ENCODE measurements at places on chromosomes 2 and 18. TPM values are rescaled to one million over a fixed set of nuclear protein-coding genes. Genes with fewer than 3 reads are reported as not detected.

Gene PLB1
- 0.20 TPM for total RNA-seq

Gene C2orf78
- 0.39 TPM for total RNA-seq

Gene TMEM169
- total RNA-seq, result 2.5 TPM

Gene ASIC4
- total RNA-seq, result 0.19 TPM

Gene PLCD4
- total RNA-seq, result 0.61 TPM

Gene NDUFAF7
- total RNA-seq, result 46.8 TPM

Gene PLGLB1
- total RNA-seq, result 0.54 TPM

Gene ATP6V1C2
- 0.74 TPM for total RNA-seq

Gene CERKL
- not detected for total RNA-seq

Gene ESPNL
- total RNA-seq, result 1.3 TPM

Gene DLX1
- not detected for total RNA-seq

Gene SMIM21
- total RNA-seq, result not detected

Gene SLC4A5
- total RNA-seq, result 0.86 TPM

Gene GALNT1
- 101 TPM for total RNA-seq

Gene POTEJ
- not detected for total RNA-seq

Gene MYO5B
- 6.9 TPM for total RNA-seq

Gene GPR45
- not detected for total RNA-seq

Gene IAH1
- total RNA-seq, result 19.8 TPM

Gene TLX2
- total RNA-seq, result 0.17 TPM

Gene CHRND
- not detected for total RNA-seq

Gene DYSF
- total RNA-seq, result 8.5 TPM

Gene SLC38A11
- total RNA-seq, result not detected

Gene OSBPL1A
- total RNA-seq, result 77.1 TPM

Gene TDRD15
- not detected for total RNA-seq

Gene SCLY
- total RNA-seq, result 79.0 TPM

Gene PSTPIP2
- total RNA-seq, result 2.4 TPM

Gene SPP2
- total RNA-seq, result not detected

Gene SCN7A
- 0.19 TPM for total RNA-seq

Gene NYAP2
- total RNA-seq, result not detected

Gene RTTN
- 21.4 TPM for total RNA-seq

Gene SERPINB3
- total RNA-seq, result 0.17 TPM

Gene KYNU
- 0.13 TPM for total RNA-seq

Gene TYMS
- total RNA-seq, result 85.1 TPM

All from H1 (cell line).